ENCODE measurements at places on chromosomes 5 and 9.

- no peak for DNase-seq
Observed at GRCh38 chr5:66021585-66021984, 95.2 kb downstream of the ERBIN start.

DNA sequence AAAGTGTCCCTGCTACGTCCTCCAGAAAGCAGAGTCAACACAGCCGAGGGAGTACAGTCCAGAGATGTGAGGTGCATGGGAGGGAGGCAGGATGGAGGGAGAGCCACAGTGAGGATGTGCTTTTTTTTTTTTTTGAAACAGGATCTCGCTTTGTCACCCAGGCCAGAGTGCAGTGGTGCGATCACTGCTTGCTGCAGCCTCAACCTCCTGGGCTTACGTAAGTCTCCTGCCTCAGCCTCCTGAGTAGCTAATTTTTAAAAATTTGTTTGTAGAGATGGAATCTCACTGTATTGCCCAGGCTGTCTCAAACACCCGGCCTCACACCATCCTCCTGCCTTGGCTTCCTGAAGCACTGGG is 33.2 kb upstream of the ALDH1B1 start:
- DNase-seq, result no peak

- DNase-seq, result no peak
Observed at GRCh38 chr9:120663380-120663779, 50.9 kb downstream of the MEGF9 start.

DNA sequence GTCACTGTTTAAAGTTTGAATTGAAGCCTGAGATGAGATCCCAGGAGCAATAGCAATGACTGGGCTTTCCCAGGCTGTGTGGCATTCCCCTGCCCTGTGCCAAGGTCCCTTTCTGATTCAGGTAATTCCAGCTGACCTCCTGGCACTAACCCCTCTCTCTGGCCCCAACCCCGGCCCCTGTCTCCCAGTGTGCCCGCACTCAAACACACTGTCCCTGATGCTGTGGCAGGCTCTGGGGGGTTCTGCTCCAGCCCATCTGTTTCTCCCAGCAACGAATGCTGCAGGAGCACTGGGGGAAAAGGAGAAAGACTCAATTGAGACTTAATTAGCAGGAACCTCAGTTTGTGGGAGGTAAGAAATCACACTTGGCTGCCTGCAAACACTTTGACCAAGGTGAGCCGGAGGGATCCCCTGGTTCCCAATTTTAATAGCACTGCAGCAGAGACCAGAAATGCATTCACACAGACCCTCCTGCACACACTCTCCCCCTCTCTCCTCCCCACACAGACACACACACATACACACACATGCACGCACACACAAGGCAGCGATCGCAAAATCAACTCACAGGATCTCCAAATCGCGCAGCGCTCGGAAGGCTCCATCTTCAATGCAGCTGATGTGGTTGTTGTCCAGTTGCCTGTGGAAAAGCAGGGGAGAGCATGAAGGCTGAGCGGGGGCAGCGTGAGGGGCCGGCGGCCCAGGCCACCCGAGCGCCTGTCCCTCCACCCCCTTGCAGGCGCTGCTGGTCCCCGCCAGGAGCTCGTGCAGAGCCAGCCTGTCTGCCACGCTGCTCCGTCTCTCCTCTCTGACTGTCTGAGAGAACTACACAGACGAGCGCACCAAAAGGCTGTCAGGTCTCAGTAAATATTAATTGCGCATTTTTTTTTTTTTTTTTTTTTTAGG is 265.1 kb upstream of the PANK3 start:
- DNase-seq, result no peak

GRCh38 chr9:133119103-133119845 is 1.8 kb downstream of the RALGDS start:
- no peak for DNase-seq

- peak; percentile 59 for DNase-seq
Observed at GRCh38 chr5:137611011-137611580, 112.0 kb upstream of the SPOCK1 start.

- no peak for DNase-seq
Observed at GRCh38 chr5:38651806-38652205, 95.4 kb upstream of the LIFR start.

All from EL (cell line).